Stomach (tissue), 19 donors: ENCODE measurements at places on chromosomes 12 and 14. TPM values are rescaled to one million over a fixed set of nuclear protein-coding genes. Genes with fewer than 3 reads are reported as not detected.

DNA sequence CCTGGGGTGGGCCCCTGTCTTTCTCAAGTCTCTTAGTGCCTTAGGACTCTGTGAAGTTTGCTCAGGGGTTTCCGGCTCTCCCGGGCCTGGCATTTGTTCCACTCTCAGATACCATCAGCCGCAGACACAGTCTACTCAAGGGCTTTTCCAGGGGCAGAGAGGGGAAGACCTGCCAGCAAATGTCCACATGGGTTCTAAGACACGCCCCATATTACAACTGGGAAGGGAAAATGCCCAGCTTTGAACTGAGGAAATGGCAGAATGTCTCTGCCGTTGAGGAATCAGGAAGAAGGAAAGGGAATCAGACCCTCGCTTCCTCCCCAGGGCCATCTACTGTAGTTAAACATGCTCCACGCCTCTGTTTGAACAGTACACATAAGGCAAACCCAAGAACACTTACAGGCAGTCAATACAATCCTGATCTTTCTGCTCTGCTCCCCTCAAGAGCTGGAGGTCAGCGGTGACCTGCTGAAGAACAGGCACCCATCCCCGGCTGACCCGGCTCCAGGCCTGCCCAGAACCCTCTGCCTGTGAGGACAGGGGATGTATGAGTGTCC is 7.9 kb downstream of the CCDC85C start:
- DNase-seq = peak; percentile 75

GRCh38 chr14:63901434-63902085 is 48.8 kb downstream of the SYNE2 start:
- no peak for DNase-seq

Gene OTX2
- not detected for total RNA-seq

Gene RNFT2
- total RNA-seq = 12.7 TPM

GRCh38 chr14:60561845-60562746 is 53.1 kb downstream of the SIX6 start:
- peak; percentile 87 for DNase-seq

- no peak for DNase-seq
Observed at GRCh38 chr14:88955455-88955854, 131.0 kb downstream of the TTC8 start.

- no peak for DNase-seq
Observed at GRCh38 chr12:69274861-69275260, 35.5 kb downstream of the CPSF6 start.

Gene SAMD15
- total RNA-seq = 1.4 TPM

Gene FNTB
- 3.3 TPM for total RNA-seq

GRCh38 chr14:96847451-96847850 is 50.3 kb downstream of the VRK1 start:
- no peak for DNase-seq

DNA sequence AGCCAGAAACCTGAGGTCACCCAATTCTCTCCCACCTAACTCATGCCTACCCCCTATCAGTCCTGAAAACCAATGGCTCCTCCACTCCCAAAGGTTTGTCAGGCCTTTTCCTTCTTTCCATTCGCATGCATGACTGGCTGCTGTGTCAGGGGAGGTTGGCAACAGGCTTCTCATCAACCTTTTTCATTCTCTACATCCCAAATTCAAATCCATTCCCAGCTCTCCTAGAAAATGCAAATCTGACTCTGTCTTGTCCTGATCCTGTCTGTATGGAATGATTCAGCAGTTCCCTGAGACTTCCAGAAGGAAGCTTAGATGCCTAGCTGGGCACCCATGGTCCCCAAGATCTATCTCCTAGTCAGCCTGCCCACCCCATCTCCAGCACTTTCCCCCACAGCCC is 5.0 kb upstream of the CTDSP2 start:
- DNase-seq = no peak

Gene KRT77
- not detected for total RNA-seq

Gene WNT1
- total RNA-seq = not detected

Gene HHIPL1
- 0.45 TPM for total RNA-seq
